ENCODE measurements at places on chromosomes 5 and 9. TPM values are rescaled to one million over a fixed set of nuclear protein-coding genes. Genes with fewer than 3 reads are reported as not detected.

GRCh38 chr5:74414228-74414627 is 226.3 kb downstream of the ENC1 start:
- H3K4me3 ChIP-seq: no peak overlapping the region
- H3K4me1 ChIP-seq: no peaks in the 10 kb centered on the region
- no peak for DNase-seq
- H3K27ac ChIP-seq: no peak overlapping the region
- H3K36me3 ChIP-seq: peaks cover 6% of the 10 kb centered on the region
- no peaks in the 10 kb centered on the region for H3K27me3 ChIP-seq

GRCh38 chr5:5886812-5887486 is 464.5 kb downstream of the ICE1 start:
- H3K4me3 ChIP-seq: no peak overlapping the region
- DNase-seq: no peak
- no peak overlapping the region for H3K27ac ChIP-seq
- H3K27me3 ChIP-seq: no peaks in the 10 kb centered on the region
- H3K4me1 ChIP-seq: peaks cover 14% of the 10 kb centered on the region

- no peak overlapping the region for H3K4me3 ChIP-seq
- no peaks in the 10 kb centered on the region for H3K27me3 ChIP-seq
- DNase-seq: no peak
- peaks cover 17% of the 10 kb centered on the region for H3K4me1 ChIP-seq
- H3K36me3 ChIP-seq: no peaks in the 10 kb centered on the region
These were observed 23.6 kb downstream of the TICAM2 start for GRCh38 chr5:115578657-115579056.

DNA sequence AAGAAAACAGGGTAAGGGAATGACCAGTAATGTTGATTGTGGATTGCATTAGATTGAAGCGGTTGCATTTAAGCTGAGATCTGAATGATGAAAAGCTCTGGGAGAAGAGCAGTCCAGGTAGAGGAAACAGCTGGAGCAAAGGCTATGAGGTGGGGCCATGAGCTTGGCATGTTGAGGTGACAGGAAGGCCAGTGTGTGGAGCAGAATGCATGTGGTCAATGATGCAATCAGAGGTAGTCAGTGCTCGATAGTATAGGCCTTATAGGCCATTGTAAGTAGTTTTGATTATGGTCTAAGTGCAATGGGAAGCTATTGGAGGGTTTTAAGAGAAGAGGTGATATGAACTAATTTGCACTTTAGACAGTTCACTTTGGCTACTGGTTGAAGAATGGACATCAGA is 270.4 kb downstream of the ARHGAP26 start:
- H3K4me3 ChIP-seq: no peak overlapping the region
- no peaks in the 10 kb centered on the region for H3K36me3 ChIP-seq
- peaks cover 15% of the 10 kb centered on the region for H3K4me1 ChIP-seq
- no peak overlapping the region for H3K27ac ChIP-seq

The SPATA31E1 gene
- total RNA-seq: not detected

The SLC6A3 gene
- total RNA-seq: not detected

The MEGF10 gene
- total RNA-seq: not detected

The DPH7 gene
- total RNA-seq: 45.7 TPM

The SLCO6A1 gene
- not detected for total RNA-seq

Data from MCF 10A (cell line).